ENCODE measurements at places on chromosomes 16 and 17. TPM values are rescaled to one million over a fixed set of nuclear protein-coding genes. Genes with fewer than 3 reads are reported as not detected.

The NACA2 gene
- not detected for total RNA-seq

The PPM1D gene
- 20.3 TPM for total RNA-seq

The ZNF778 gene
- 14.0 TPM for total RNA-seq

The FAM20A gene
- not detected for total RNA-seq

The RDM1 gene
- total RNA-seq = 0.26 TPM

The USP31 gene
- 21.3 TPM for total RNA-seq

DNA sequence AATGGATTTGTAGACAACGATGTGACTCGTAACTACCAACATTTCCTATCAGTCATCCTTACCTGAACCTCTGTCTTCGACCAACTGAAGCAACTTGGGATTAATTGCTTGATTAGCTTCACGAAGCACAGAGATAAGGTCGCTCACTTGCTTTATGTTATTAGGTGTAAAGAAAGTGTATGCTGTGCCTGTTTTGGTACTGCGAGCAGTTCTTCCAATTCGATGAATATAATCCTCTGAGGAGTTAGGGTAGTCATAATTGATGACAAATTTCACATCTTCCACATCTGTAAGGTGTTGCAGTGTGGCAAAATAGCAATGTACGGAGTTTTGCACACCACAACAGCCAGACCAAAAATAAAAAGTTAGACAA is 3.6 kb upstream of the POLG2 start:
- no peak for DNase-seq

GRCh38 chr16:72886346-72886974 is 161.5 kb downstream of the ZFHX3 start:
- no peak for DNase-seq

- DNase-seq = no peak
These were observed 416 bp downstream of the MT1H start for GRCh38 chr16:56669840-56670619.

DNA sequence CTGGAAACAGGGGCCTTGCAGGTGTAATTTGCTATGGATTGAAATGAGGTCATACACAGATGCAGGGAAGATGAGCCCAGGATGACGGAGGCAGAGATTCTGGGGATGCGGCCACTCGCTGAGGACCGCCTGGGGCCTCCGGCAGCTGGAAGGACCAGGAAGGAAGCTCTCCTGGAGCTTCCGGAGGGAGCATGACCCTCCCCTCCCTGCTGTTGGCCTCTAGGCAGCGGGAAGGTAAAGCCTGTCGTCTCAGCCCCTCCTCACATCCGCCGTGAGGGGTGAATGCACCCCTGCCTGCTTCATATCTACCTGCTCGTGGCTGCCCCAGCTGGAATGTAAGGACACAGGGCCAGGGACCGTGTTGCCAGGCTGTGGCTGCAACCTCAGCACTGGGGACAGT is 29.1 kb upstream of the ZNF469 start:
- no peak for DNase-seq

- peak; percentile 74 for DNase-seq
These were observed 18.7 kb upstream of the BEAN1 start for GRCh38 chr16:66408163-66409048.

DNA sequence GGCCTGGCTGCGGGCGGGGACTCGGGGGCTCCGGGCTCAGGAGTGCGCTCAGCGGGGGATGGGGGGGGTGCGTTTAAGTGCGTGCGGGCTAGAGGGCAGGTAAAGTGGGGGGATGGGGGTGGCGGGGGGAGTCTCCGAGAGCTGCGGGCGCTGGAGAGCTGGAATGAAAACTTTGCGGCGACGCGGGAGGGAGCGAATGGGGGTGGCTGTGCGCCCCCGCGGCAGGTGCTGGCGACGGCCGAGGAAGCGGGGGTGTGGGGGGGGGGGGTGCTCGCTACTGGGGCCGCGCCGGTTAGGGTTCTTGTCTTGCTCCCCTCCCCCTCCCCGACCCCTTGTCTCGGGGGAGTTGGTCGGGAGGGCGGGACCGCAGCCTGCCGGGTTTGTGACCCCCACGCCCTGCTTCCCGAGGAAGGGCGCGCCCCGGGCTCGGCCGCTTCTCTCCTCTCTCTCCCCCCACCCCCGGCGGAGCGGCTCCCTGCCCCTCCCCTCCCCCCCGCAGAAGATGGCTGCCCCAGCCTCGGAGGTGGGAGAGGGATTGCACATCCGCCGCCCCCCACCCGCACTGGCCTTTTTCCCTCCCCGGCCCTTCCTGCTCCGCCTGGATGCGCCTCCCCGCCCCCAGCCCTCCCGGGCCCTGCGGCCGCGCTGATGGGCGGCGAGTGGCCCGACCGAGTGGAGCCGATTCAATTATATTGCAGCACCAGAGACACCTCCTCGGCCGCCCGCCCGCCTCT is 649 bp downstream of the GSE1 start:
- no peak for DNase-seq

DNA sequence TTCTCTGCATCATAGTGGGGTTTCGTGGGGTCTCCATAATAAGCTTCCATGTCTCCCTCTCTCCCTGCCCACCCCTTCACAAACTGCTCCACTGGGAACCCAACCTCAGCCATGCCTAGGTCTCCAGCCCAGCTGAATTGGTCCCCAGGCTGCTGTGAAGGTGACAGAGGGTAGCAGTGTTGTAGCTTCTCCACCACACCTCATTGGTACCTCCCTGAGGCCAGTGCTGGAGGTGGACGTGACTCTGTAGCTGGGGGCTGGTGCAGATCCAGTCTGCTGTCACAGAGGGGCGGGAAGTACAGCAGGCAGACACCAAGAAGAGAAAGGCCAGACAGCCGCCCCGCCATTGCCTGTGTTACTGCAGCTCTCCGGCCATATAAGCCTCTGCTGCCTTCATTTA is 82.1 kb downstream of the OR1D5 start:
- DNase-seq = no peak

- no peak for DNase-seq
These were observed 58.1 kb downstream of the IQCK start for GRCh38 chr16:19776147-19776546.

- DNase-seq = no peak
These were observed 7.0 kb upstream of the SLC39A11 start for GRCh38 chr17:73099511-73099910.

GRCh38 chr17:77478281-77478680 is 337.5 kb downstream of the SEC14L1 start:
- DNase-seq = no peak

GRCh38 chr16:85768199-85768598 is 17.3 kb upstream of the C16orf74 start:
- no peak for DNase-seq

GRCh38 chr17:35901631-35902175 is 21.5 kb upstream of the CCL5 start:
- DNase-seq = no peak

DNA sequence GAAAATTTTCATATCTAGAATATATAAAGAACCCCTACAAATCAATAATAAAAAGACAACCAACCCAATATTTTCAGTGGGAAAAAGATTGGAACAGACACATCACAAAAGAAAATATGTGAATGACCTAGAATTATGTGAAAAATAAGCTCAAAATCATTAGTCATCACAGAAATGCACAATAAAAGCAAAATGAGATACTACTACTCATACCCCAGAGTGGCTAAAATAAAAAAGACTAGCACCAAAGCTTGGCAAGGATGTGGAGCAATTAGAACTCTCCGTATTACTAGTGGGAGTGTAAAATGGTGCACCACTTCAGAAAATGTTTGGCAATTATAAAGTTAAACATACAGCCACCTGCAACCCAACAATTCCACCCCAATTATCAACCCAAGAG is 48.0 kb upstream of the CDH5 start:
- DNase-seq = no peak

GRCh38 chr17:73226556-73227172 is 33.8 kb downstream of the COG1 start:
- DNase-seq = no peak

DNA sequence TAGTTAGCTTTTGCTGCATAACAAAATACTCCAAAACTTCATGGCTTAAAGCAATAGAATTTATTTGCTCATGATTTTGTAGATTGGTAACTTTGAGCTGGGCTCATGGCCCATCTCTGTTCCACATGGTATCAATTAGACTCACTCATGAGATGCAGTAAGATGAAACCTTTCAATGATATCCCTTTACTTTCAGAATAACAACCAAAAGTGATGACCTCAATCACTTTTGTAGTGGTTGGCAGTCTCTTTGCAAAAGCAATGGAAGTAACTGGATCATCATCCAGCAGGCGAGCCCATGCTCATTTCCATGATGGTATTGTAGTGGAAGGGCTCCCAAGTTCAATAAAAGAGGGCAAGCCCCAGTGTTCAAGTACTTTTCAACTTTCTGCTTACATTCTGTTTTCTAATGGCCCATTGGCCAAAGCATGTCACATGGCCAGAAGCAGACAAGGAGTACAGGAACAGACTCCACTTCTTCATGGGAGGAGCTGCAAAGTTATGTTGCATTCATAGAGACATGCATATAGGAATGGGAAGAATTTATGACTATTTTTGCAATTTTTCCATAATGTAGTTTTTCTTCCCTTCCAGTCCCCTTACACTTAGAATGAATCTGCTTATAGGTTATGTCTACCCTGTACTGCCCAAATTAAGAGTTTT is 41.7 kb downstream of the EFCAB5 start:
- no peak for DNase-seq

GRCh38 chr17:7215652-7216180 is 3.9 kb downstream of the DLG4 start:
- DNase-seq = no peak

GRCh38 chr16:13923703-13924298 is 3.8 kb downstream of the ERCC4 start:
- DNase-seq = peak; percentile 24

- DNase-seq = no peak
These were observed 57.3 kb downstream of the EPN2 start for GRCh38 chr17:19294443-19294842.

GRCh38 chr16:31537362-31538242 is 9.9 kb downstream of the AHSP start:
- no peak for DNase-seq

DNA sequence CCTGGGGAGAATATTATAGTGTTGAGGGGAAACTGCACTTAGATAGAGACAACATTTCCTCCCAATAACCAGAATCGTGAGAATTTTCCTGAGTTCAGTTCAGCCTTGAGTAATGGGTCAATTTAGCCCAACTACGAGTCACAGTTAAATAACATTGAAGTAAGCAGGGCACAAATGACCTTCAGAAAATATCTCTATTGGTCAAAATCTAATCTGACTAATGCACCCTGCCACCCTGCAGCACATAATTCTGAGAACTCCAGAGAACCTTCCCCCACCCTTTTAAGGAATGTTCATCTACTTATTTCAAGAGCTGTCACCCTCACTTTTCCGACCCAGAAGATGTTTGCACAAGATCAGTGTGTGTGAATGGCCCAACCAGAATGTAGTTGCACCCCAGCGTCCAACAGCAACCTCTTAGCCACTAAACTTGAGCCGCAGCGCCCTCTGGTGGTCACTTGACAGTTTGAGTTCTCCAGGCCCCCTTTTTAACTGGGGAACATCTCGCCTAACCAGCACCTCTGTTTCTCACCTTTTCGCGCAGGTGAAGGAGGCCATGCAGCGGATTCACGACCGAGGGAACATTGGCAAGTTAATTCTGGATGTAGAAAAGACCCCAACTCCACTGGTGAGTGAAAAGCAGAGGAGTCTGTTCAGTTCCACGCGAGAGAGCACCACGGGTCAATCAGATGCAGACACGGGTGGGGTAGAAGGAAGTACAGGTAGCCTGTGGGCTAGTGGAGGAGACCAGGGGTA is 50.9 kb upstream of the CLEC3A start:
- peak; percentile 11 for DNase-seq

DNA sequence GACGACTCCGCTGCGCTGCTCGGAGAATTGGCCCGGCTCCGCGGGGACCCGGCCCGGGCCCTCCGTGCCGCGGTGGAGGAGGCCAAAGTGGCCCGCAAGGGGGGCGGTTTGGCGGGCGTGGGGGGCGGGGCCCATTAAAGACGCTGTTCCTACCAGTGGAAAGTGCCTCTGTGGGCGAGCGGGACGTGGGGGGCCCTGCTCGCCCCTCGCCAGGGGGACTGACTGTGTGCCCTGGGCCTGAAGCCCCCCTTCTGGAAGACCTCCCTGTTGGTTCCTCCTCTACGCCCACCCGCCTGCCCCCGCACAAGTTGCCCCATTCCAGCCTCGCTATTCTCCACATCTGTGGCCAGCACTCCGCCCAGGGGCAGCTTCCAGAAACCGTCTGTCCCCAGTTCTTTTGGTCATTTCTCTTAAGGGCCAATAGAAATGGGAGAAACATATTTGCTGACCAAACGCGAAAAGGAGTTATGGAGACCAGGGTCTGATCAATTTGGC is 1.9 kb upstream of the FGF11 start:
- no peak for DNase-seq

DNA sequence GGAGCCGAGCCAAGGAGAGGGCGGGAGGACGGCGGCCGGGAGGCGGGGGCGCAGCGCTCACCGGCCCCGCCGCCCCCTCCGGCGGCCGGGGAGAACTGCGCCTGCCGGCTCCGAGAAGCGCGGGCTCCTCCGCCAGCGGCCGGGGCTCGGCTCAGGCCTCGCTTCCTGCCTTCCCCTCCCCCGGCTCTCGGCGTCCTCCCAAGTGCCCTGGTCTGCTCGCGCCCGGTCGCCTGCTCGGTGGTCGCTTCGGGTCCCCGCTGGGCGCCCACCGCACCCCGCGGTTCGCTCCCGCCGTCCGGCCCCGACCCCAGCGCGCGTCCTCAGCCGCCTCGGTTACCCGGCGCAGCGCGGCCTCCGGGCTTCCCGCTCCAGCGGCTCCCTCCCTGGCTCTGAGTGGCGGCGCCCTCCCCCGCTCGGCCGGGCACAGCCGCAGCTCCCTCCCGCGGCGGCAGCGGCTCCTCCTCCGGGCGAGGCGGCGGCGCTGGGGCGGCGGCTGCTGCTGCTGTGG is 313 bp downstream of the UBTF start:
- no peak for DNase-seq

DNA sequence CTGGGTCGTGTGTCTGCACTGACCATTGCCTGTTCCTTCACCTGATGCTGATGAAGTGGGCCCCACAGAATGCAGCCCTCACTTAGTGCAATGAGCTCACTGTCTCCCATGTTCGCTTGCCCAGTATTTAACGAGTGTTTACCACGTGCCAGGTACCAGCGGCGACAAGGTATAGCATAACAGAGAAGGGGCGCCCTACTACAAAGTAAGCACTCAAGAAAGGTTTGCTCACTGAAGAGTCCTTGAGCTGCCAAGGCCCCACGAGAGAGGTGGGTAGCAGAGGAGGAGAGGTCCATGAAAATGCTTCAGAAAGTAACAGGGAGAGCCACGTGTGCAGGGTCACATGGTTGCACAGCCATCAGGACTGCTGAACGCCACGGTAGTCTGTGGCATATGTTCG is 230.0 kb downstream of the NTN1 start:
- DNase-seq = no peak

Data from pulmonary artery endothelial cell (primary cell).